IMR-90 (cell line): ENCODE measurements at places on chromosomes 2 and 18. TPM values are rescaled to one million over a fixed set of nuclear protein-coding genes. Genes with fewer than 3 reads are reported as not detected.

GAL3ST2 gene
- polyA plus RNA-seq: 0.07 TPM in 1 of 2 replicates, not detected in the other

MATN3 gene
- polyA plus RNA-seq: 2.2 and 3.0 TPM in 2 replicates

PPIL3 gene
- polyA plus RNA-seq: 37.3 and 47.9 TPM in 2 replicates

SERPINB2 gene
- 32.1 and 46.4 TPM in 2 replicates for polyA plus RNA-seq

OTOS gene
- polyA plus RNA-seq: 0.34 TPM in 1 of 2 replicates, not detected in the other

POMC gene
- polyA plus RNA-seq: 0.17 and 0.47 TPM in 2 replicates

HRH4 gene
- not detected in 2 replicates for polyA plus RNA-seq

TXNDC2 gene
- 0.16 TPM in 1 of 2 replicates, not detected in the other for polyA plus RNA-seq

INO80B gene
- 9.2 and 10.5 TPM in 2 replicates for polyA plus RNA-seq

GCG gene
- not detected in 2 replicates for polyA plus RNA-seq

PAIP2B gene
- polyA plus RNA-seq: 0.14 and 0.15 TPM in 2 replicates

LRRTM1 gene
- polyA plus RNA-seq: not detected in 2 replicates

FBXO36 gene
- 1.2 and 1.3 TPM in 2 replicates for polyA plus RNA-seq

GREB1 gene
- 0.05 TPM in 1 of 2 replicates, not detected in the other for polyA plus RNA-seq

SKOR2 gene
- not detected in 2 replicates for polyA plus RNA-seq

MC4R gene
- 0.09 and 0.14 TPM in 2 replicates for polyA plus RNA-seq

LHCGR gene
- polyA plus RNA-seq: 0.03 and 0.10 TPM in 2 replicates

TLX2 gene
- polyA plus RNA-seq: not detected in 2 replicates

SLC16A14 gene
- polyA plus RNA-seq: 0.49 and 0.79 TPM in 2 replicates

OTX1 gene
- polyA plus RNA-seq: 0.03 TPM in 1 of 2 replicates, not detected in the other

CPO gene
- not detected in 2 replicates for polyA plus RNA-seq

COL3A1 gene
- polyA plus RNA-seq: 326 and 402 TPM in 2 replicates

LGALSL gene
- 0.86 and 1.1 TPM in 2 replicates for polyA plus RNA-seq

CASP10 gene
- 0.12 and 0.13 TPM in 2 replicates for polyA plus RNA-seq

GPR155 gene
- 2.3 and 2.6 TPM in 2 replicates for polyA plus RNA-seq

CCDC68 gene
- polyA plus RNA-seq: 0.46 and 0.55 TPM in 2 replicates

FAM117B gene
- 0.66 and 0.79 TPM in 2 replicates for polyA plus RNA-seq

NT5DC4 gene
- not detected in 2 replicates for polyA plus RNA-seq

POTEC gene
- not detected in 2 replicates for polyA plus RNA-seq

NIFK gene
- polyA plus RNA-seq: 22.7 and 24.3 TPM in 2 replicates

BOLA3 gene
- 39.5 and 46.5 TPM in 2 replicates for polyA plus RNA-seq

ECEL1 gene
- polyA plus RNA-seq: not detected in 2 replicates

TSPYL6 gene
- not detected in 2 replicates for polyA plus RNA-seq

RNF144A gene
- 0.26 and 0.47 TPM in 2 replicates for polyA plus RNA-seq

RBMS1 gene
- 43.5 and 45.9 TPM in 2 replicates for polyA plus RNA-seq

STK17B gene
- polyA plus RNA-seq: 5.7 and 7.5 TPM in 2 replicates
